ENCODE measurements at places on chromosomes 7 and 10.

DNA sequence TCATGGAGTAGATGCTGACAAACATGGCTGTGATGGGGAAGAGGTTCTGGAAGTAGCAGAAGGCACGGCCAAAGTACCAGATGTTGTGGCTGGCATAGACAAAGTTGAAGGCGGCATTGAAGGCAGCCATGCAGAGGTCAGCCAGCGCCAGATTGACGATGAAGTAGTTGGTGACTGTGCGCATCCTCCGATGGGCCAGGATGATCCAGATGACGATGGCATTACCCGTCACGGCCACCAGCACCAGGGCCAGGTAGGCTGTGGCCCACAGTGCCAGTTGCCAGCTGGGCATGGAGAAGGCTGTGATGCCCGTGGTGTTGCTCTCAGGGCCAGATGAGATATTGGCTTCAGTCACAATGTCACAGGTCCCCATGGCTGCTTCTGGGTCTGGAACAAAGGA lies 767 bp downstream of the TACR2 start:
- no peak for DNase-seq

GRCh38 chr10:98366062-98366530 lies 48.9 kb downstream of the PYROXD2 start:
- no peak for DNase-seq

DNA sequence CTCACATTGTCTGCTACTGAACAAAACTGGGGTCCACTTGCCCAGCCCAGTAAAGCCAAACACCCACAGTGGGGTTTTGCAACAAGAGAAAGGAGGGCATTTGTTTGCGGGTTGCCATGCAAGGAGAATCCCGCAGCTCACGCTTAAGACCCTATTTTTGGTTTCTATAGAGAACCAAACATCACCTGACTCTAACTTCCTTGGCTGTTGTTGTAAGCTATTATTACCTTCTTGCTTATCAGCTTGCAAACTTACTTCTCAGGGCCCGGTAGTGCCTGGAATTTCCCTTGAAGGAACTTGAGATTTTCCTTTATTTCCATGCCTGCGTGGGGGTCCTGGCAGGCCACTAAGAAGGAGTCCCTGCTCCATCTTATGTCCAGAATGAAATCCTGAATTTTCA lies 20.7 kb downstream of the IFIT3 start:
- no peak for DNase-seq

DNA sequence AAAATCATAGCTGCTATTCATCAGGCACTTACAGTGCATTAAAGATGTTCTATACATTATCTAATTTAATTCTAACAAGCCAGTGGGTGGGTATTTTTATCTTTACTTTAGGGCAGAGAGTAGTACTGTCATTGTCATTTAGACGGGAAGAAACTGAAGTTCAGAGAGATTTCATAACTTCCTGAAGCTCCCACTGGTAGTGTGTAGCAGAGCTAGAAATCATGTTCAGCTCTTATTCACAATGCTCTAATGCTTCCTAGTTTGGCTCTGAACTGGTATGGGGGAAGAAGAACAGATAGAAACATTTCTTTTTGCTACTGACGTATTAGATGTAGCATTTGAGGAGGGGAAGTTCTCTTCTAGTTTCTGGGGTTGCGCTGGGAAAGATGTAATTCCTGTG lies 116.7 kb downstream of the CYP26A1 start:
- no peak for DNase-seq

GRCh38 chr7:81482600-81483186 lies 287.2 kb downstream of the HGF start:
- no peak for DNase-seq

- no peak for DNase-seq
Measured at GRCh38 chr10:96673318-96674099, 46.8 kb downstream of the PIK3AP1 start.

DNA sequence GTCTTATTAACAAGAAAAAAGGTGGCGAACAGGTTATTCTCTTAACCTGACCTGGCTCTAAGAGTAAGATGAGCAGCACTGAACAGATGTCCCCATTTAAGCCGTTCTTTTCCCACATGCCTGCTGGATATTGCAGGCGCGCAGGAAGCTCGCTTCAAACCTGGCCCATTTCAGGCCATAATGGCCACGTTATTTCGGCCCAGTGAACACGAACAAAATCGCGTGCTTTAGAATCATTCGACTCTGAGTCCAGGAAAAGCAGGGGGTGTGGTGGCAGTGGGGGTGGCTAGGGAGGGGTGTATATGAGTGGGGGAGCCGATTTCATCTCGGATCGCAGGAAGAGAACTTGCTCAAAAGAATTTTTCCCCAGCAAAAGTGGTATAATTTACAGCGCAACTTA lies 6.6 kb upstream of the SP8 start:
- no peak for DNase-seq

- no peak for DNase-seq
Measured at GRCh38 chr7:127644484-127644883, 7.5 kb upstream of the SND1 start.

DNA sequence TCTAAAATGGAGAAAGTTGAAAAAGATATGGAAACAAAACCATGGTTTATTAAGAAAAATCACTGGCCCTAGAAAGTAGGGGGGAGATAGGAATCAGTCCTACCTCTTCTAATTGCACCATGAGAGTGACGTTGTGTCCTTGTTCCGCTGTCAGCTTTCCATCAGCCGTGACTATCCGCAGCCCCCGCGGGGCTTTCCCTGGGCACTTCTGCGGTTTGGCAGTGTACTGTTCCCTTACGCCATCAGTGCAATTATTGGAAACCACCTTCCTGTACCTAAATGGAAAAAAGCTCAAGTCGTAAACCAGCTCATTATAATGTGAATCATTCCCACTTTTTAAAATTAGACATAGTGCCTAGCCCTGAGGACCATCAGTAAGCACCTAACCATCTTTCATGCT lies 512.2 kb downstream of the SORCS1 start:
- no peak for DNase-seq

- DNase-seq: peak; percentile 14
Measured at GRCh38 chr10:103265717-103266329, 11.1 kb upstream of the INA start.

DNA sequence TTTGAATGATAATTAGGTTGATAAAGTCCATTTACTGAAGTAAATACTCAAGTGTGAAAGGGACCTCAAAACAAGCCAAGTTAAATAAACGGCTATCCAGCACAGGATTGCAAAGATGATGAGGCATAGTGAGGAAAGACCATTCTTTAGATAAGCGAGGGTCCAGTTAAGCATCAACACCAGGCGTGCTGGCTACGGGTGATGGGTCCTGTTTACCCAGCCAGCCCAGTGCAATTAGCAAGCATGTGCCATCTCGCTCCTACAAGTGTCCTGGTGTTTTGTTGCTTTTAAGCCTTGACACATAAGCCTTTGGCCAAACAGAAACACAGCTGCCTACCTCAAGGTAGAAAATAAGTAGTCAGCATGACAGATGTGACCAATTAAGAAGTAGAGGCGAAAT lies 7.1 kb downstream of the NEBL start:
- DNase-seq: no peak

DNA sequence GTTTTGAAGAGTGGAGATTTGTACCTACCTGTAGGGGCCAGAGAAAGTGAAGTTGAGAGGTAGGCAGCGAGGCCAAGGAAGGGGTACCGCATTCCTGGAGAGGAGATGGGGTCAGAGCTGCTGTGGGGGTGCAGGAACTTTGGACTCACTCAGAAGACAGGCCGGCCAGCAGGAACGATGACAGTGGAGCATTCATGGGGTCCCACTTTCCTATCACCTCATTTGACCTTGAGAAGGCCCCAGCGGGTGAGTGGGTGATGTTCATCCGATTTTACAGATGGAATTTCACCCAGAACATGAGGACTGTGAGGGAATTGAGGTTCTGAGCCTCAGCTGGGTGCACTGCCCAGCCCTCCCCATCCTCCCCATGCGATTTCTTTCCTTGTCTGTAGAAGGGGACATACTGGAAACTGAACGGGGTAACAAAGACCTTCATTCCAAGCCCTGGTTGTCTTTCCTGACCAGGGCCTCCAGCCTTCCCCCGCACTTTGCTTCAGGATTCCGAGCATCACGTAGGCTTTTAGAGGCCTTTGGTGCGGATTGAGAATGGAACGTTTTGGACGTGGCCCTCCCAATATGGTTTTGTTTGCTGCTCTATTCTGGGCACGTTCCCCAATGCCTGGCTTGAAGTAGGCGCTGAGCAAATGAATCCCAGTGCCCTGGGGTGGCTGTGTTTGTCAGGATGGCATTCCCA lies 87.3 kb downstream of the ADCY1 start:
- DNase-seq: no peak

DNA sequence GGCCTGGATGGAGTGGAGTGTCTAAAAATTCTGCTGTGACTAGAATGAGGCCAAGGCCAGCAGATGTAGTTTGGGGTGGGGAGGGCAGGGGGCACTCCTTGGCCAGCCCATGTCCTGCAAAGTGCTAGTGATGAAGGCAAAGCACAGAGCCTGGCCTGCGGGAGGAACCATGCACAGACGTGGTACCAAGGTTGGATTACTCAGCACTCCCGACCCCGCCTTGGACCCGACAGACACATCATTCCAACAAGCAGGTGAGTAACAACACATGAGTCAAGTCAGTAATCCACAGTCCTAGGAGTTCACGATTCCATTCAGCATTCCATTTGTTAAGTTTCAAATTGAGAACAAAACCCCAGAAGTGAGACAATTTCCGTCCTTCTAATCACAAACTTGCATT lies 317.3 kb downstream of the TCERG1L start:
- DNase-seq: no peak

DNA sequence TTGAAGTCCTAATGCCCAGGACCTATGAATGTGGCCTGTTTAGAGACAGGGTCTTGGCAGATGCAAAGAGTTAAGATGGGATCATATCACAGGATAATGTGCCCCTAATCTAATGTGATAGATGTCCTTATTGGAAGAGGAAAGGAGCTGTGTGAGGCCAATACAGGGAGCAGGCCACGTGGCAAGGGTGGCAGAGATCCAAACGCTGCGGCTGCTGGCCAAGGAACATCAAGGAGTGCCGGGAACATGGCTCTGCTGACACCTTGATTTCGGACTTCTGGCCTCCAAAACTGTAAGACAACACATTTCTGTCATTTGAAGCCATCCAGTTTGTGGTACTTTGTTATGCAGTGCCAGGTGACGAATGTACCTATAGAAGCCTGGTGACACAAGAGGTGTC lies 37.7 kb upstream of the EZH2 start:
- DNase-seq: no peak

GRCh38 chr10:63692220-63692896 lies 171.2 kb downstream of the REEP3 start:
- no peak for DNase-seq

DNA sequence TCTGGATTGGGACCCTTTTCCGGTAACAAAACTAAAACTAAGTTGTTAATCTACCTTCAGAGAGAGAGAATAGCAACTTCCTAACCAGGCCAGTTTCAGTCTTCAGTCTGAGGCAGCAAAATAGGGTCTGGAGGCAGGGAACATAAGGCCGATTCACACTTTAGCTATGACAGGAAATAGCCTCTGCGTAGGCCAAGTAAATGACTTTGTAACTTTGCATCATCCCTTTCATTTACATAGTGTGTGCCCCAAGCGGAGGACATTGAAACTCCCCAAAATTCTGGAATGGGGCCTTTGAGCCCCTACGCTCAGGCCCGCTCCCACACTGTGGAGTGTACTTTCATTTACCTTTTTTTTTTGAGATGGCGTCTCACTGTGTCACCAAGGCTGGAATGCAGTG lies 1.7 kb upstream of the UPP1 start:
- DNase-seq: no peak

GRCh38 chr7:107931740-107932515 lies 40.9 kb downstream of the DLD start:
- DNase-seq: no peak

DNA sequence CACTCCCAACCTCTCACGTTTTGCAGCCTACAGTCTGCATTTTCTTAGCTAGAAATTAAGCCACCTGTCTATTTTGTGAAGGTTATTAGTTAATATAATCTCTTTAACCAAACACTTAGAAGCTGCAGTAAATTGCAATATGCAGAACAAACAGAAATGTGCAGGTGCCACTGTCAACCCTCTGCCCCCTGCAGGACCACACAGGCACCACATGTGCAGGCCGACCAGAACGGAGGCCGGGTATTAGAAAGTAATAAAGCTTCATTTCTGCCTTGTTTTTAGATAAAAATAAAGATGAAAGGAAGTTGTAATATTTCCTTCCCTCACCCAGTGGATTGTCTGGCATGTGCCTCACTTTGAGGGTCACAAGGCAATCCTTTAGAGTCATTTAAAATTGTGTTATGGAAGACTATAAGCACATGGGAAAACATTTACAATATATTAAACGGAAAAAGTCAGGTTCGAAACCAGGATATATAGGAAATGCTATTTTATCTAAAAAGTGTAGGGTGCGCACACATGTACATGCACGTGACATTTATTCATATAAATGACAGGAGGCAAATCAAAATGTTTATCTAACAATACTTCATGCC lies 158.2 kb downstream of the ARHGAP12 start:
- peak; percentile 62 for DNase-seq

- DNase-seq: no peak
Measured at GRCh38 chr7:70426249-70426880, 705.6 kb upstream of the GALNT17 start.

- no peak for DNase-seq
Measured at GRCh38 chr10:98125940-98126631, 8.4 kb upstream of the R3HCC1L start.

DNA sequence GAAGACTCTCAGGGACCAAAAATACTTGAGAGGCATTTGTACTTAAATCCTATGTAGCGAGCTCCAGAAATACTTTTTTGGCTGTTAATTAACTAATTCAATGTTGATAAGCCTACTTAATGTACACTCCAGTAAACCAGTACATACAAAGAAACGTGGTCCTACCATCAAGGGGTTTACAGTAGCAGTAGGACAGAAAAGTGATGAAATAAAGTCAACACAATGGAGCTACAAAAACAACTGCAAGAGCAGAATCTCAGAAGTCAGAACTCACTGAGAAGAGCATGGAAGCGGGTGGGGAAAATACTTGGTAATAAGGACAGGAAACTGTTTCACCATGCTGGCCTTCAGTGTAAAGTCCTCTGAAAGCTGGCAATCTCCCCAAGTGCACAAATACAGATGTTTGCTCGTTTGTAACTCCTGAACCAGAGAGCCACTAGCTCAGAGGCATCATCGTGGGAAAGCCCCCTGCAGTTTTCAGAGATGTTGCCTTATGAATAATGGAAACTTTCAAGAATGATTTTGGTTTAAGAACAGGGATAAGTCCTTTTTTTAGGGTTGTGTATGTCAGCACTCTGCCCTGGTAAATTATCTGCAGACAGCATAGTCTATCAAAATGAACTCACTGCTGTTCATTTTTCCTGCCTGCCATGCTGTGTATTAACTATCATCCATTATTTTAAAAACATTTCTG lies 233.2 kb downstream of the SORCS1 start:
- no peak for DNase-seq

DNA sequence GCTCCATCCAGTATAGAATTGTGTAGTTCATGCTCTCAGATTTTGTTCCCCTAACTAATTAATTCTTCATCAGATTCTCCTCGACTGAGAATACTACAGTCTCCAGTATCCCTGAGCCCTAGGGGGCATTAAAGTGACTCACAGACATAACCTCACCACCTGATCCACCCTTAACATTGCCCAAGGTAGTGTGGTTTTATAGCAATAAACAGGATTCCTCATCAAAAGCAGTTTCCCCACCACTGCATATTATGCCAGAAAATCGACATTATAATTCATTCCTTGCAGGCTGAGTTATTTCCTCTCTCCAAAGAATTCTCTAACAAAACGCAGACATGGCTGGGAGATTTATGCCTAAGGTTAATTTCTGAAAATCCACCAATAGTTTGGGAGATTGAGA lies 1402.5 kb upstream of the CELF2 start:
- DNase-seq: no peak

- DNase-seq: no peak
Measured at GRCh38 chr7:93551063-93551895, 23.2 kb downstream of the CALCR start.

- DNase-seq: no peak
Measured at GRCh38 chr10:71094712-71095390, 117.5 kb upstream of the UNC5B start.

All from stimulated activated CD4-positive, alpha-beta T cell treated with anti-CD3 and anti-CD28 coated beads, Interleukin-4, amount 100 ng/mL, for 4 hours (primary cell).